ENCODE measurements at places on chromosomes 3 and 15.

DNA sequence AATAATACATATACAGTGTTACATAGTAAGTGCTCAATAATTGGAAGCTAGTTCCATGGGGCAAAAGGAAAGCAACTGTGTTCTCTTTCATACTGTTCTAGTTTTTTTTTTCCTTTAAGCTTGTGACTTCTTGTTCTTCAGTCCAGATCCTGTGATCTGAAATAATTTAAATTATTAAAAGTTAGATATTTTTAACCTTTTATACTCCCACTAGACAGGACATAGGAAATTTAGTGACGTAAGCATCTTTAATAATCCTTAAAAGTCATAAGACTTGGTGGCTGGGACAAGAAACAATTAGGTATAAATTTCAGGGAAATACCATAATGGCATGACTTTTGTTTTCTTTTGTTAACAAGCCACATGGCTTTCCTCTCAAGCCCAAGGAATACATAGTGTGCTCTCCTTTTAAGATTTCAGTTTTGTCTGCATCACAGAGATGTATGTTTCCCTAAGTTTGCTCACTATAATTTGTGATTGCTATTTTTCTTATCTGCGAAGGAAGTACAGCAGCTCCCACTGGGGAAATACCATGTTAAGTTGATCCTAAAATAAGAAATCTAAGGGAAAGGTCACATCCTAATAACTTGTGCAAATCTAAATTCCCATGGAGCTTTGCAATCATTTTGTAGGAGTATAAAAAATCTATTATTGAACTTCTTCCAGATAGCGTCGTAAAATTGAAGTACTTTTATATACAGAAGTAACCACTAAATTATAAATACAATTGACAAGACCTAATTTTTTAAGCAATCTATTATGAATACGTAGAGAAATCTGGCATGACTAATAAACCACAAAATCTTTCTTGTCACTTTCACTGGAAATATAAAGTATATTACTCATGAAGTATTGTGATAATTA is 30.1 kb downstream of the PPARG start:
- peak; percentile 21 for DNase-seq

DNA sequence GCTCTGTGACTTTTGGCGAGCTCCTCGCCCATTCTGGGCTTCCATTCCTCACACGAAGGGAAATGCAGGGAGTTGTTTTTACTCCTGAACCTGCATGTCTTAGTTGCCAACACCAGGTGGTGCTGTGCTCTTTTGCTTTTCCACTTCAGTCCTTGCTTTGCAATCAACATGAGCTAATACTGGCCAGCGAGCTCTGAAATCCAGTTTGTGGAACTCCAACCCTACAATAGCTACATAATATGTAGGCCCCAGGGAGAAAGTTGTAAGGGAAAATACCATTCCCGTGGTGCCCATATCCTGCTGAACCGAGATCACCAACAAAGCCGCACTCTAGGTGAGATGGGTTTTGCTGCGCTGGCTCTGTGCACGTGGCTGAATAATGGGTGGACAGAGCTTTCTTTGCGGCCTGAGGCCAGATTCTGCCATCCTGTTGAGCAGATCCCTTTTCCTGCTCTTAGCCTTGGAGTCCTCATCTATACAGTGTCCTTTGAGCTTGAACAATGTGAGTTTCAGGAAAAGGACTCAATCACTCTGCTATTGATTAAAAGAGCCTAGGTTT is 25.0 kb downstream of the LSM3 start:
- DNase-seq, result peak; percentile 90

GRCh38 chr3:98008855-98009254 is 26.3 kb downstream of the GABRR3 start:
- no peak for DNase-seq

- no peak for DNase-seq
These were observed 60.3 kb upstream of the EIF1B start for GRCh38 chr3:40249168-40249567.

GRCh38 chr15:80414546-80415357 is 10.6 kb downstream of the ARNT2 start:
- DNase-seq, result no peak

- no peak for DNase-seq
These were observed 1062.9 kb upstream of the EPHA6 start for GRCh38 chr3:95751509-95751908.
